Mesothelial cell of epicardium (in vitro differentiated cells): ENCODE measurements at places on chromosomes 7 and 10. TPM values are rescaled to one million over a fixed set of nuclear protein-coding genes. Genes with fewer than 3 reads are reported as not detected.

CRPPA gene
- total RNA-seq = 4.0 to 4.4 TPM (median 4.1 TPM) in 3 replicates

GRCh38 chr10:27225011-27225590 lies 15.5 kb downstream of the ACBD5 start:
- DNase-seq = no peak

CREB5 gene
- 12.7 to 14.1 TPM (median 13.6 TPM) in 3 replicates for total RNA-seq

DNA sequence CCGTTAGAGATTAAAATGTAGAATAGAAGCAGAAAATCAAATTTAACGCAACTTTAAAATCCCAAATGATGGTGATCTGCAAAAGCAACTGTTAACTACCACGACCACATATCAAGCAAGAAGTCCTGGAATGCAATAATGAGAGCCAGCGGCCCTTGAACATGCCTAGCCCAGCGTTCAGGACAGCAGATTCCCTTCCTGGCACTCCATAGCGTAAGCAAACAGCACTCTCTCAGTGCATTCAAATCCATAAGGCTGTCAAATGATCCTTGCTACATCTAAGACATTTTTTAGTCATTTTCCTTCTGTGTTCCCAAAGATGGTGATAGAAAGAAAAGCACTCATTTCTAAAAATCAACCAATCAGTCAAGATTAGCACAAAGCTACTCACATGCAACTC lies 48.1 kb downstream of the CHST15 start:
- DNase-seq = no peak

- no peak for DNase-seq
Observed at GRCh38 chr7:40072268-40072667, 62.2 kb downstream of the MPLKIP start.

GRCh38 chr7:127890726-127891125 lies 140.5 kb downstream of the LRRC4 start:
- no peak for DNase-seq
